ENCODE measurements at places on chromosomes 7 and 10.

GRCh38 chr7:38321515-38321944 lies 48.1 kb upstream of the TARP start:
- no peak for DNase-seq

- DNase-seq = no peak
Observed at GRCh38 chr7:30223896-30224295, 60.5 kb upstream of the ZNRF2 start.

- no peak for DNase-seq
Observed at GRCh38 chr7:152674860-152675758, 832 bp downstream of the XRCC2 start.

GRCh38 chr10:114648368-114648767 lies 9.7 kb downstream of the ABLIM1 start:
- DNase-seq = no peak

GRCh38 chr10:102131286-102132170 lies 1.3 kb upstream of the PPRC1 start:
- DNase-seq = no peak

DNA sequence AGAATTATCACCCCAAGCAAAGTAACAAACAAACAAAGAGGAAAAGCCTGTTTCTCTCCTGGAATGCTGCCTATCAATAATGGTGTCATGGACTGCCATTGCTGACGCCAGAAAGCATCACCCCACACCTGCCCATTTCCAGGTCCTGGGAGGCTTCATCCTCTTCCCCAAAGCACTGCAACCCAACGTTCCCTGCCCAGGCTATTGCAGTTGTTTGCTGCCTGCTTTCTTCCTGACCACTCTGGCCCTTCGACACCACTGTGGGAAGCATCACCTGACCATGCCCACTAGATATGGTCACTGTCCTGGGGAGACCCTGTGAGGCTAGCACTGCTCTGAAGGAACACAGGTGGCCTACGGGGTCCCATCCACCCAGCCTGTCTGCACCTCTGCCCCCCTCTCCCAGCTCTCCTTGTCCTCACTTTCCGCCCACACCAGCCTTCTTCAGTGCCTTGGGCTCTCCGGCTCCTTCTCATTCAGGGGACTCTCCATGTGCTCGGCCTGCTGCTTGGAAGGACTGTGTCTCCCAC lies 439.6 kb downstream of the GLRX3 start:
- no peak for DNase-seq

GRCh38 chr7:24718977-24719491 lies 38.2 kb downstream of the GSDME start:
- DNase-seq = no peak

DNA sequence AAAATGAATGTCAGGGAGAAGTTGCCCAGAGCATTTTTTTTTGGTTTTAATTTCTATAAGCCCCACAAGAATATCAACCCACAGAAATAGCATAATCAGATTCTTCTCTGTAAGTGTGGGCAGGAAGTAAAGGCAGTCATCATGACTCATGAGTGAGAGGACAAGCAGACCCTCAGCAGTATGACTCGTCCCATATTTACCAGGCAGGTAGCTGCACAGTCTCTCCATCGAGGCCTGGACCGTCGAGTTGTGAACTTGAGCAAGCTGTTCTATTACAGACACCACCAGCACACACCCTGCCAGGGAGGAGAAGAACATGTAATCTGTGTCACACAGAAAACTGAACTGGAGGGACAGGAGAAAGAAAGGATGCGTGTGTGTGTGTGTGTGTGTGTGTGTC lies 37.8 kb downstream of the AOAH start:
- DNase-seq = no peak

GRCh38 chr7:81645435-81645834 lies 124.4 kb downstream of the HGF start:
- no peak for DNase-seq

DNA sequence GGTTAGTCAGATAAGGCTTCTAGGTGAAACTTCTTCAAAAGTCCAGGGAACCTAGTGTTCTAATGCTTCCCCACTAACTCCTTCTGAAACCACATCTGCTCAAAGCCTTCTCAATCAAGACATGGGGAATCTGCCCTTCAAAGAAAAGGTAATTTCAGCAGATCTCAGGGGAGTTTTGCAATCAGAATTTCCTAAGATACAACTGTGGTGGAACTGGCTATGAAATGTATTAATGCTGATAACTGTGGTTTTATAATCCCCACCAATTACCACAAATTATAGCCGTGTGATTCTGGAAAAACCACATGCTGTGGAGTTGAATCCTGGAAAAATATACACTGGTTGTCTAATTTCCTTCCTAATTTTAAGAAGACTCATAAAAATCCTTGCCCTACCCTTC lies 233.8 kb downstream of the SORCS1 start:
- no peak for DNase-seq

DNA sequence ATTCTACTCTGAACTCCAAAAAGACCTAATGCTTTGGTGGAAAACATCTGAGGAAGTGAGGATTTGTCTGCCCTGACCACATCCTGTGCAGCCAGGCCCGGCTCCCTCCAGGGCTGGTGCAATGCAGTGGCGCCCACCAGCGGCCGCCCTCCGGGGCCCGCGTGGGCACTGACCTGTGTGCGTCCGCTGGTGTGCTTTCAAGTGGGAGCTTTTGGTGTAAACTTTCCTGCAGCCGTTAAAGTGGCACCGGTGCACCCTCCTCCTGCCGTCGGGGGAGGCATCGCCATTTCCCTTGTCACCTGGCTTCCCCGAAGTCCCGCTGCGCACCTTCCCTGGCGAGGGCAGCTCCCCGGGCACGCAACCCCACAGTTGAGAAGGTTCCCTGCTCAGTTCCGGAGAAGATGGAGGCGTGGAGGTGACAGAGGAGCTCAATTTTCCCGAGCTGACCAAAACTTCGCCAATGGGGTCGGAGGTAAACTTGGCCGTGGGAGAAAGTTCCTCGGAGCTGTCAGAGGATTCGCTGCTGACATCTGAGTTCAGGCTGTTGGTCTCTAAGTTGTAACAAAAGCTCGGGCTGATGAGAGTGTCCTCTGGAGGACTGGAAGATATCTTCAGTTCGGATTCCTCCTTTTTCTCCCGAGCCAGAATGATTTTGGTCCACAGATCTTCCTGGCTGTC lies 3.4 kb downstream of the KLF6 start:
- DNase-seq = no peak

DNA sequence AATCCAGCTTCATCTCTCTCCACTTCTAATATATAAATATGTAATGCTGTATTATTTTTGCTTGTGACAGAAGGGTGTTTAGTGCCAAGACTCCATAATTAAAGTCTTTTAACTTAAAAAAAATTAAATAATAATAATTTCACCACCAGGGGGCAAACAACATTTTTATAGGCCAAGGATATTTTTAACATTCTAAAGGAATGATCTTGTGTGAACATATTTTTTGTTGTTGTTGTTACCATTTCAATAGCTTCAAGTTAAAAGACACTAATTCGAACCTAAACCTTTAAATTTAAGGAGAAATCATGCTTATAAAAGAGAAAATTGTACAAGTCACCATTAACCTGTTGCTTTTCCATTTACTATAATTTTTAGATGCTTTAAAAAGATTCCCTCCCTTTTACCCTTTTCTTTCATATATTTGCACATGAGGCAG lies 7.5 kb upstream of the DNAJC1 start:
- no peak for DNase-seq

DNA sequence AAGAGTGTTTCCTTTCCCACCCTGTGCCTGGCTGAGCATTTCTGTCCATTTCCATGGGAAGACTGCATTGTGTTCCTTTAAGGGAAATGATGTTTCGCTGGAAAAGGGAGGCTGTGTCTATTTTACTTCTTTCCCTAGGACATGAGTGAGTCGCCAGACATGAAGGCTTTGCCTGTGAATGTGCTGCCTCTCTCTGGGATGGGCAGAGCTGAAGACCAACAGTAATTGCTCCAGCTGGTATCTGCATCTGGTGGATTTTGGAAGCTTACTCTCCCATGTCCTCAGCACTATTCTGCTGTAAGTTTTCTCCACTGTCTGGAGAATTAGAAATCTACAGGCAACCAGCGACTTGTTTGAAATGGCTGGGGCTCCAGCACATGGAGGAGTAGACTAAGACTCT lies 264.6 kb upstream of the BMPER start:
- no peak for DNase-seq

DNA sequence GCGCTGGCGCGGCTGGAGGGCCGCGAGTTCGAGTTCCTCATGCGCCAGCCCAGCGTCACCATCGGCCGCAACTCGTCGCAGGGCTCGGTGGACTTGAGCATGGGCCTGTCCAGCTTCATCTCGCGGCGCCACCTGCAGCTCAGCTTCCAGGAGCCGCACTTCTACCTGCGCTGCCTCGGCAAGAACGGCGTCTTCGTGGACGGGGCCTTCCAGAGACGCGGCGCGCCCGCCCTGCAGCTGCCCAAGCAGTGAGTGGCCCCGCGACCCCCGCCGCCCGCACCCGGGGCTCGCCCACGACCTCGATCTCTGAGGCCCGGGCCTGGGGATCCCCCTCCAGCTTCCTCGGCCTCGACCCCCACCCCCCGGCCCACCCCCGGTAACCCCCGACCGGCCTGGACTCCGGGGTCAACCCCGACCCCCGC lies 537 bp downstream of the FOXK1 start:
- DNase-seq = no peak

GRCh38 chr7:47080816-47081215 lies 501.1 kb downstream of the TNS3 start:
- DNase-seq = no peak

- no peak for DNase-seq
Observed at GRCh38 chr10:102537948-102538347, 34.2 kb downstream of the SUFU start.

- DNase-seq = no peak
Observed at GRCh38 chr7:16509829-16510228, 16.8 kb upstream of the LRRC72 start.

GRCh38 chr10:75035975-75036708 lies 75.3 kb upstream of the SAMD8 start:
- no peak for DNase-seq

DNA sequence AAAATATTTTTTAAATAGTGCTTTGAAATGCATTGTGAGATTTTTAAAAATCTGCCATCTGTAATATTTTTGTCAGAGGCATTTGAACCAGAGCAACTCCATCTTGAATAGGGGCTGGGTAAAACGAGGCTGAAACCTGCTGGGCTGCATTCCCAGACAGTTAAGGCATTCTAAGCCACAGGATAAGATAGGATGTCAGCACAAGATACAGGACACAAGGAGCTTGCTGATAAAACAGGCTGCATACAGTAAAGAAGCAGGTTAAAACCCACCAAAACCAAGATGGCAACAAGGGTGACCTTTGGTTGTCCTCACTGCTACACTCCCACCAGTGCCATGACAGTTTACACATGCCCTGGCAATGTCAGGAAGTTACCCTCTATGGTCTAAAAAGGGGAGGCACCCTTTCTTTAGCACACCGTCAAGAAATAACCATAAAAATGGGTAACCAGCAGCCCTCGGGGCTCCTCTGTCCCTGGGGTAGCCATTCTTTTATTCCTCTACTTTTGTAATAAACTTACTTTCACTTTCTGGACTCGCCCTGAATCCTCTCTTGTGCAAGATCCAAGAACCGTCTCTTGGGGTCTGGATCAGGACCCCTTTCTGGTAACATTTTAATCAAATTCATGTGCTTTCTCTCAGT lies 273.7 kb downstream of the SEMA3D start:
- DNase-seq = no peak

DNA sequence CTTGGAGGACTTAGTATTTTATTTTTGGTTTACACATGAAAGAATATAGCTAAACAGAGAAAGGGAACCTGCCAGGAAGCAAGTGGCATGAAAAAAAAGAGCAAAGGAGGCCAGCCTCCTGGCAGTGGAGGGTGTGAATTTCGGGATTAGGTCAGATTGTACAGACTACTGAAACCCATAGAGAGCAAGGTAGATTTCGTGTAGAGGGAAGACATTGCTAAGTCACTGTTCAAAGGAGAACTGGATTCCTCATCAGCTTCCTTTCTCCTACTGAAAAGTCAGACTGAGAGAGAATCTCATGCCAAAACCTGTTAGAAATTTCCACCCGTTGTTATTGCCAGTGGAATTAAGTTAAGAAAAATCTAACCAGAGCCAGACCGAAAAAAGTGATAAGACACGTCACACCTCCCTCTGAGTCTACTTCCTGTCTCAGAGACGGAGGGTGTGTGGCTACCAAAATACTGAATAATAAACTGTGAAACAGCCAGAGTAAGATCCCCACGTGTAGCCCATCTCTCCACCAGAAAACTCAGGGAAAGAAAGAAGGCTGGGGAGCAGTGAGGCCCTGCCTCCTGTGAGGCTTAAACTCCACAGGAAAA lies 118.8 kb downstream of the SKIDA1 start:
- DNase-seq = no peak

- no peak for DNase-seq
Observed at GRCh38 chr10:89744026-89744425, 42.6 kb downstream of the KIF20B start.

- no peak for DNase-seq
Observed at GRCh38 chr7:50731703-50732582, 50.8 kb downstream of the GRB10 start.

DNA sequence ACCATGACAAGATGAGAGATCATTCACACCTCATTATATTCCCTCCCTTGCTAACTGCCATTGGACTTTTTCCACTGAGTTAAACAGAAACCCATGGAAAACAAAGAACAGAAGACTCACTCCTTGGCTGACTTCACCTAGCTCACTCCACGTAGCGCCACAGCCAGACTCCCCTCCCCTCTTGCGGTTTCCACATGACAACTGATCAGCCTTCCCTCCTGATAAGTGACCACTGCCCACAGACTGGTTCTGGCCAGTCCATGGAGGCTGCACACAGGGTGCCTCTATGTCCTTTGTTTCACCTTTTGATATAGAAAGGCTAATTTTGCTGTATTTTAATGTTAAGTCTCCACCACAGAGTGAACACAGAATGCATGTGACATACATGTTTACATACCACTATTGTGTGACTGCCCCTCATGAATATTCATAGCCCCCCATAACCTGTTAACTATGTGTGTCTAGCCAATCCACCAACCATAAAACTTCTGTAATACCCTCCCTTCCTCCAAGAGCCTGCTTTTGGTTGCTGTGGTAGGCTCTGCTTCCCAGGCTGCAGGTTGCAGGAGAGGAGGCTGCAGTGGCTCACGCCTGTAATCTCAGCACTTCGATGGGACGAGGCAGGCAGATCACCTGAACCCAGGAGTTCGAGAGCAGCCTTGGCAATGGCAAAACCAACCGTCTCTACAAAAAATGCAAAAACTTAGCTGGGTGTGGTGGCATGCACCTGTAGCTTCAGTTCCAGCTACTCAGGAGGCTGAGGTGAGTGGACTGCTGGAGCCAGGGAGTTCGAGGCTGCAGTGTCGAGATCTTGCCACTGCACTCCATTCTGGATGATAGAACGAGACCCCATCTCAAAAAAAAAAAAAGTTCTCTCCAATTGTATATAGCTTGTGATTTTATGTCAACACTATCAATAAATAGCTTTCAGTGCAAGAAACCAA lies 10.0 kb upstream of the IFIT5 start:
- DNase-seq = no peak

- DNase-seq = no peak
Observed at GRCh38 chr10:52542906-52543305, 228.8 kb downstream of the DKK1 start.

DNA sequence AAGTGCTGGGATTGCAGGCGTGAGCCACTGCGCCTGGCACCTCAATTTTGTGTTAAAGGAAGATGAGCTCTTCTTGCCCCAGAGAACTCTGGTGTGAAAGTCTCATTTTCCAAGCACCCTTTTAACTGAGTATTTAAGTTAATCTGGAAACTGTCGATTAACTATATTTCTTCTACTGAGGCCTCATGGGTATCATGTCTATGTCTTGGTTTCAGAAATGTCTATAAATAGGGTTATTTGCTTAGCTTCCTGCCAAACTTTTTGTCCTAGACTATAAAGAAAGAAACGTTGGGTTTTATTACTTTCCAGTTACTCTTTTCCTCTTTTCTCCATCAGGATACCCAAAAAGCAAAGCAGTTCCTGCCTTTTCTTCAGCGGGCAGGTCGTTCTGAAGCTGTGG lies 102.4 kb downstream of the LRRC4 start:
- no peak for DNase-seq
